Liver (tissue), 10 donors: ENCODE measurements at places on chromosomes 6 and 20. TPM values are rescaled to one million over a fixed set of nuclear protein-coding genes. Genes with fewer than 3 reads are reported as not detected.

DNA sequence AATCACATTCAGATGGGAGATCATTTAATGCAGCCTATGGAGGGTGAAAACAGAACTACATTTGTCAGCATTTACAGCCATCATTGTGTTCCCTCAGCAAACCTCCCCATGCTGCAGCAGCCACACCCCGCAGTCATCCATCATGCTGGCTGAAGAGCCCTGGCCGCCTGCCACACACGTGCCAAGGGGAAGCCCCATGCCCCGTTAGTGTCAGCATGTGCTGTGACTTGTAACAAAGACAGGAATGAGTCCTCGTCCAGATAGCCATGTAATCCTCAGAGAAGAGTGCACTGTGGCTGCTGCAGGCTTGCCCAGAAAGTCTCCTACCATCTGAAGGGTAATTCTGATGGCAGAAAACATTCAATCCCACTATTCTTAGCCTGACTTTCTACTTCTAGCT lies 1097.8 kb downstream of the KIF16B start:
- no peak for DNase-seq

GRCh38 chr20:47456041-47456537 lies 45.6 kb upstream of the NCOA3 start:
- DNase-seq: no peak

- no peak for DNase-seq
Measured at GRCh38 chr6:155895641-155896040, 440.0 kb upstream of the NOX3 start.

GRCh38 chr6:146583966-146584365 lies 14.8 kb upstream of the ADGB start:
- DNase-seq: no peak

GRCh38 chr6:149076355-149076734 lies 241.2 kb upstream of the TAB2 start:
- DNase-seq: no peak

DNA sequence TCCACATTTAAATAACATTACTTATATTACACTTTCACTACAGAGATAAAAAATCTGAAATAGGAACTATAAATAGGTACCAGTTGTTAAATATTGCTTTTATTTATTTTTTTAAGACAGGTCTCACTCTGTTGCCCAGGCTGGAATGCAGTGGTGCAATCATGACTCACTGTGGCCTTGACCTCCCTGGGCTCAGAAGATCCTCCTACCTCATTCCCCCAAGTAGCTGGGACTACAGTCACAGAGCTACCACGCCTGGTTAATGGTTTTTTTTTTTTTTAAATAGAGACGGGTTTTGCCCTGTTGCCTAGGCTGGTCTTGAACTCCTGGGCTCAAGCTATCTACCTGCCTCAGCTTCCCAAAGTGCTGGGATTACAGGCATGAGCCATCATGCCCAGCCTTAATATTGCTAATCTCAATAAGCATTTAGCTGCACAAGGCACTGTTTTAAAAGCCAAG lies 17.3 kb downstream of the EEF1E1 start:
- DNase-seq: no peak

Gene TBXT
- total RNA-seq: not detected

Gene PRL
- not detected for total RNA-seq

Gene RHAG
- 345 TPM for total RNA-seq

Gene OOEP
- not detected for total RNA-seq

Gene EEF1A2
- 0.05 TPM for total RNA-seq
